ENCODE measurements at places on chromosomes 2 and 18.

DNA sequence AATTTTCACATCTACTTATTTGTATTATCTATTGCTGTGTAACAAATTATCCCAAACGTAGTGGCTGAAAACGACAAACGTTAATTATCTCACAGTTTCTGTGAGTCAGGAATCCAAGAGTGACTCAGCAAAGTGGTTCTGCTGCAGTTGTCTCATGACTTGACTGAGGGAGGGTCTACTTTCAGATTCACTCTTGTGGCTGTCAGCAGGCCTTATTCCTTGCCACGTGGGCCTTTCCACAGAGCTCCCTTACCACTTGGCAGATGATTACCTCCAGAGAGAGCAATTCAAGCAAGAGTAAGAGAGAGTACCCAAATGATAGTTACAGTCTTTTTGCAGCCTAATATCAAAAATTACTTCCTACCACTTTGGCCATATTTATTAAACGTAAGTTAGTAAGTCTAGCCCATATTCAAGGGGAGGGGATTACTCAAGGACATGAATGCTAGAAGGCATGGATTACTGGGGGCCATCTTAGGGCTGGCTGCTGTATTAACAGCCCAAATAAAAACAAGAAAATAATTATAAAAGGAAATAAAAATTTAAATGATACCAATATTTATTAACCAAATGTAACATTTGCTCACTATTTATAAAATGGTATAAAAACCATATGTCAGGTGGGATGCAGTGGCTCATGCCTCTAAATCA is 48.7 kb upstream of the NBEAL1 start:
- DNase-seq, result no peak

- DNase-seq, result no peak
Observed at GRCh38 chr18:5969355-5969988, 74.2 kb upstream of the TMEM200C start.

DNA sequence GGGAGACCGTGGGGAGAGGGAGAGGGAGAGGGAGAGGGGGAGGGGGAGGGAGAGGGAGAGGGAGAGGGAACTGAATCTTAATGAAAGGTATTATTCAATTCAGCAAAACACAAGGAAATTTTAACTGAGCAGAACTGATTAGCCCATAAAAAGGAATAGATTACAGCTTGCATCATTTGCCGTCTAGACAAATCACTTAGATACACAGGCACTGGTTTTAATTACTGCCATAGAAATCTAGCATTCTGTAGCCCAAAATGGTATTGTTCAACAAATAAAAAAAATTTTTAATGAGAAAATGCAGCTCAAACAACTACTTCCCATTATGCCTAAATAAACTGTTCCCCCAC is 7.9 kb upstream of the KCNF1 start:
- no peak for DNase-seq

DNA sequence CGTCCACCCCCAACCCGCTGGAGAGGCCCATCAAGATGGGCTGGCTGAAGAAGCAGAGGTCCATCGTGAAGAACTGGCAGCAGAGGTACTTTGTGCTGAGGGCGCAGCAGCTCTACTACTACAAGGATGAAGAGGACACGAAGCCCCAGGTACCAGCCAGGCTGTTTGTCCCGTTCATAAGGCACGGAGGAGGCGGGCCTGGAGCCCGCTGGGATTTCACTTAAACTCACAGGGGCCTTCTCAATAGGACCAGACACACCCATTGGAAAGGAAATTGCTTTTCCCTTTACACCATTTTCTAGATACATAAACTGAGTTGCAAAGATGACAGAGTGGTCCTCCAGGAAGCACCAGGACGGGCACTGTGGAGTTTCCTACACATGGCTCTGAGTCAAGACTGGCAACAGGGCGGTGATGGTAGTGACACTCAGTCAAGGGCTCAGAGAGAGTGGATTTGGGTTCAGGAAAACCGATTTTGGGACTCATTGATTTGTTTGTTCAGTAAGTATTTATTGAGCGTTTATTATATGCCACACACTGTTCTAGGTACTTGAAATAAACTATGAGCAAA is 40.7 kb downstream of the ARHGAP25 start:
- no peak for DNase-seq

- no peak for DNase-seq
Observed at GRCh38 chr2:128834207-128834879, 515.7 kb upstream of the HS6ST1 start.

DNA sequence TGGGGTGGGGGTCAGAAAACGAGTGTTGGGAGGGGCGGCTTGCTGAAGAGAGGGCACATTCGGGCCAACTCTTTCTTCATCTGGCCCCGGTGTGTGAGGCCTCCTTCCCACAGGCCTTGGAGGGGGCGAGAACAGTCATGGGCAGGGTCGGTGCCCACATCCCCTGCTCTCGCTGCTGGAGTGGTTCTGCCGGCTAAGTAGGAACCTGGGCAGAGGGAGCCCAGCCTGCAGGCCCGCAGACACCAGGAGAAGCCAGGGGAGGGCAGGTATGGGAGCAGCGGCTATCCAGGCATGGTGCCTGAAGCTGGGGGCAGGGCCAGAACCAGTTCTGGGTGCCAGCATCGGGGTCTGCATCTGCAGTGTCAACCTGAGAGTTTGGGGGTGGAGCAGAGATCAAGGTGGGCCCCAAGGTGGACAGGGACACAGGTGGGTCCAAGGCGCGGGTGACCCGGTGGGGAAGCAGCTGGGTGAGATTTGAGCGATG is 46.6 kb upstream of the HPCAL1 start:
- no peak for DNase-seq

DNA sequence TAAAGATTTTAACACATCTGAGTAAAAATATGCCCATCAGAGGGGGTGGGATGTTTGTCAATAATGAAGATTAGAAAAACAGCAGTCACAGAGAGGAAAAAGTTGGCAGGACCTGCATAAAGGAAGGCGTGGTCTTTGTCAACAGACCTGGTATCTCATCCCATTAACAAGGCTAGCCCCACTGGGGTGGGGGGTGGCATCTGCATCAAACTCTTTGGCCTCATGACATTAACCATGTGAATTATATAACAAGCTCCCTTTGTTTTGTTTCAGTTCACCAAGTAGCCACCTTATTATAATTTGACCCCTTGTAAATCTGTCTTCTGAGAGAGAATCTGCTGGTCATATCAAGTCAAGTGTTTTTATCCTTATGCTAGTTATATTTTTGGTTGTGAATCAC is 28.8 kb downstream of the NEMP2 start:
- no peak for DNase-seq

DNA sequence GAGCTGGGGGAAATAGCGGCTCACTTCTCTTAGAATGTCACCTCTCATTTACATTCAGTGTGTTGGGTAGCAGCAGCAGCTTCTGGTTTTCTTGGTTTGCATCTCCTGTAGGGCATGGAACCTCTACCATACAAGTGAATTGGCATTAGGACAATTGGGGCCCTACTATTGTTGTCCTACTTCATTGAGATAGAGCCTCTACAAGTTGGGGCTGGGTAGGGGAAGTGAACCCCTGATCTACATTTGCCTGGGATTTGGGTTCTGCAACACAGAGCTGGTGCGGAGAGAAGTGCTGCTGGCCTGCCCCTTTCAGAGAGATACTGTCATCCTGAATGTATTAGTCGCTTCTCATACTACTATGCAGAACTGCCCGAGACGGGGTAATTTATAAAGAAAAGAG is 391.6 kb upstream of the HS6ST1 start:
- DNase-seq, result no peak

- DNase-seq, result no peak
Observed at GRCh38 chr2:166560022-166560421, 66.0 kb upstream of the SCN7A start.

DNA sequence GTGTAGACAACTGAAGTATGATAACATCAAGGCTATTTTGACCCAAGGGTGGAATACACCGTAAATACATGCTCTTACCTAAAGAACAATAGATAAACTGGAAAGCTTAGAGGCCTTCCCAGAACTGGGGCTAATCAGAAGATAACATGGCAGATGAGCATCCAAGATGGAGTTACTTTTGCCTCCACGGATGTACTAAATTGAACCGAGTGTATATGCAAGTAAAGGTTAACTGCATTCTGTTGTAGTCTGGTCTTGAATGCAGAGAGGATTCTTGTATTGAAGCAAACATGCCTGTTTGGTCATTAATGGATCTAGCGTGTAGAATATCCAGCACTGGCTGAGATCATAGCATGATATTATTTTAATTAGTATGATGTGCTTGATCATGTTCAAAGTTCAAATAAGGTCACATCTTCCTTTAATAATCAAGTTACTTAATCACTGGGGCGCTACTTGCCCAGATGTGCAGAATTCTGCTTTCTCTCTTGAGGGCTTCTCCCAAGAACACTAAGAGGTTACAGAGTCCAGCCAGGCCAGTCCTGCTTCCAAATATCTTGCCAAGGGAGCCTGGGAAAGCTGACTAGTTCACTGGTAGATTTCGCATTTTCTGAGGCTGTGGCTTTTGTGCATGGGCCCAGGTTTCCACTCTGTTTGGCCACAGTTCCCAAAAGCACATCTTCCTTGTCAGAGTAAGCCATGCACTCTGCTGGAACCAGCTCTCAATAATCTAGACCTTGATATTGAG is 37.5 kb upstream of the ACSL3 start:
- DNase-seq, result no peak
